ENCODE measurements at places on chromosomes 1 and 21. TPM values are rescaled to one million over a fixed set of nuclear protein-coding genes. Genes with fewer than 3 reads are reported as not detected.
A peak's percentile ranks its signal among the peaks of the same experiment; 100 is the strongest.

- peaks cover 9% of the 10 kb centered on the region for H3K36me3 ChIP-seq
- DNase-seq = no peak
- H3K27me3 ChIP-seq = no peaks in the 10 kb centered on the region
- no peaks in the 10 kb centered on the region for H3K4me1 ChIP-seq
Observed at GRCh38 chr1:201988601-201989000, 6.2 kb downstream of the RNPEP start.

GRCh38 chr1:50112193-50112592, 3.5 kb downstream of the ELAVL4 start:
- no peak overlapping the region for H3K4me3 ChIP-seq
- no peak for DNase-seq
- peaks cover 4% of the 10 kb centered on the region for H3K4me1 ChIP-seq

GRCh38 chr1:197808880-197809279, 33.6 kb upstream of the DENND1B start:
- no peak overlapping the region for H3K4me3 ChIP-seq
- H3K27ac ChIP-seq = no peak overlapping the region
- no peak for DNase-seq
- peaks cover 5% of the 10 kb centered on the region for H3K4me1 ChIP-seq

DNA sequence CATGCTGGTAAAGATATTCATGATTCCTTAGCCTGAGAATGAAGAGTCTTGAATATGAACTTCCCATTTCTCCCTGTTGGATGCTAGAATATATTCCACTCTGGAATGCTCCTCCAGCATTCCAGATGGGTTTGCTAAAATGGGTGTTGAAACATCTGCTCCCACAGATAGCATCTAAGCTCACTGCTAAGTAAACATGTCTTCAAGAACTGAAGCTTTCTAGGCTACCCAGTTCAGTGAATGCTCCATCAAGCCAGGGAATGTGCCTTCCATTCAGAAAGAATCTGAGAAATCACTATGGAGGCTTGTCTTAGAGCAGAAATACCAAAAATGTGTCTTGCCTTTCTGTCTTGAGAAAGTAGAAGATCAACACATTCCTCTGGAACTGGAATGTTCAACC, 81.1 kb downstream of the TNFSF18 start:
- no peak for DNase-seq
- no peak overlapping the region for H3K4me3 ChIP-seq
- H3K27ac ChIP-seq = no peak overlapping the region
- no peaks in the 10 kb centered on the region for H3K4me1 ChIP-seq
- 0 out of 2 replicates have a peak, but pooled peaks cover 2% of the 10 kb centered on the region for H3K27me3 ChIP-seq

DNA sequence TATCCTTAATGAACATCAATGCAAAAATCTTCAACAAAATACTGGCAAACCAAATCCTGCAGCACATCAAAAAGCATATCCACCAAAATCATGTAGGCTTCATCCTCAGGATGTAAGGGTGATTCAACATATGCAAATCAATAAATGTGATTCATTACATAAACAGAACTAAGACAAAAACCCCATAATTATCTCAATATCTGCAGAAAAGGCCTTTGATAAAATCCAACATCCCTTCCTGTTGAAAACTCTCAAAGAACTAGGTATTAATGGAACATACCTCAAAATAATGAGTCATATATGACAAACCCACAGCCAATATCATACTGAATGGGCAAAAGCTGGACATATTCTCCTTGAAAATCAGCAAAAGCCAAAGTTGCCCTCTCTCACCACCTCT, 54.6 kb upstream of the DEPDC1 start:
- no peak for DNase-seq
- H3K4me1 ChIP-seq = no peaks in the 10 kb centered on the region
- H3K4me3 ChIP-seq = no peak overlapping the region
- H3K36me3 ChIP-seq = no peaks in the 10 kb centered on the region
- no peak overlapping the region for H3K27ac ChIP-seq

The GBP7 gene
- not detected for total RNA-seq

The RAP1A gene
- 141 TPM for total RNA-seq

GRCh38 chr21:41950941-41951351, 2.9 kb downstream of the C2CD2 start:
- no peak overlapping the region for H3K27ac ChIP-seq
- H3K36me3 ChIP-seq = no peaks in the 10 kb centered on the region
- peaks cover 26% of the 10 kb centered on the region for H3K4me1 ChIP-seq
- 0 out of 2 replicates have a peak overlapping the region, but pooled peaks have one; percentile 78 for H3K4me3 ChIP-seq

The AMY1B gene
- total RNA-seq = not detected

DNA sequence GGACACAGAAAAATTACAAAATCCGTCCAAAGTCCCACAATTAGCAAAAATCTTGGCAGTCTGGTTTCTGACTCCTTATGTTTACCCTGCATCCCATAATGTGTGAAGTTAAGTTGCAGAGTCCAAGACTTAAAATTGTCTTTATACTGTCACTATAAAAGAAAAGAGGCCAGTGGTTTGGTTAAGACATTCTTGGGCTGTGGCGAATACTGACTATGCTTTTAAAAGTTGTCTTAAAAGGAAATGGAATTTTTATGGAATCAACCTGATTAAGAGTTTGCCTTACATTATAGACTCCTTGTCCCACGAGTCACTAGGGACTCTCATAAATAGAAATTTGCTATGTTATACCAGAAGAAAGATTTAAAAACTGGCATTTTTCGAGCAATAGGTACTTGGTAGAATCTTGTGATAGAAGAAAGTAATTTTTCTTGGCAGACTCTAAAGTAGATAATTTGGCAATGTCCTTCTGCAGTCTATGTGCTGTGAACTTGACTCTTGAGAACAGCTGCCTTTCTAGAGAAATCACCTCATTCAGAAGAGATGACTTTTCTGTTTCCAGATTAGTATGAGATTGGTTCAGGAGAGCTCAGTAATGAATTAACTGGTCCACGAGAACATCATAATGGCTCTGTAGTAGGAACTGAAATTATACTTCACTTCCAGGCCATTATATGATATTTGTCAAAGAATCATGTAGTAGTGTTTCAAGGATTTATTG, 31.8 kb downstream of the NTNG1 start:
- H3K36me3 ChIP-seq = no peaks in the 10 kb centered on the region
- no peaks in the 10 kb centered on the region for H3K4me1 ChIP-seq
- H3K27me3 ChIP-seq = no peaks in the 10 kb centered on the region
- no peak overlapping the region for H3K27ac ChIP-seq

DNA sequence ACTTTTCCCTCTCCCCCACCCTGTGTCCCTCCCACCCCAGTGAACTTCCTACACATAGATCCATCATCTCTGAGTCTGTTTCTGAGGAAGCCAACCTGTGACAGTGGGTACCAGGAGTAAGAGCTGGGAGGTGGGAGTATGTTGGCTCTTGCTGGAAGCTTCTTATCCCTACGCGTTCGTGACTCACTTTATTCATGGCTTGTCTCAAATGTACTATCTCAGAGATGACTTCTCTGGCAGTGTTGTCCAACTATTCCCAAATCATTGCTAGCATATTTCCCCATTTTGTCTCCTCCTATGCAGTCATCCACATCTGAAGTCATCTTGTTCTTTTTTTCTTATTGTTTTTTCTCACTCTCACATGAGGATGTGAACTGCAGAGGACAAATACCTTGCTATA, 88.0 kb downstream of the HIVEP3 start:
- H3K4me1 ChIP-seq = no peaks in the 10 kb centered on the region
- no peak overlapping the region for H3K4me3 ChIP-seq
- no peak for DNase-seq
- no peaks in the 10 kb centered on the region for H3K36me3 ChIP-seq

GRCh38 chr1:42756956-42757891, 9.6 kb downstream of the P3H1 start:
- no peak overlapping the region for H3K4me3 ChIP-seq
- no peak for DNase-seq
- H3K27ac ChIP-seq = no peak overlapping the region
- no peaks in the 10 kb centered on the region for H3K4me1 ChIP-seq

- H3K4me1 ChIP-seq = no peaks in the 10 kb centered on the region
- no peak for DNase-seq
- no peaks in the 10 kb centered on the region for H3K27me3 ChIP-seq
- H3K36me3 ChIP-seq = no peaks in the 10 kb centered on the region
Observed at GRCh38 chr1:29508458-29509107, 272.3 kb downstream of the PTPRU start.

GRCh38 chr1:217214551-217214950, 416.3 kb downstream of the GPATCH2 start:
- H3K36me3 ChIP-seq = no peaks in the 10 kb centered on the region
- DNase-seq = no peak
- H3K27ac ChIP-seq = no peak overlapping the region
- H3K4me3 ChIP-seq = no peak overlapping the region
- no peaks in the 10 kb centered on the region for H3K27me3 ChIP-seq

DNA sequence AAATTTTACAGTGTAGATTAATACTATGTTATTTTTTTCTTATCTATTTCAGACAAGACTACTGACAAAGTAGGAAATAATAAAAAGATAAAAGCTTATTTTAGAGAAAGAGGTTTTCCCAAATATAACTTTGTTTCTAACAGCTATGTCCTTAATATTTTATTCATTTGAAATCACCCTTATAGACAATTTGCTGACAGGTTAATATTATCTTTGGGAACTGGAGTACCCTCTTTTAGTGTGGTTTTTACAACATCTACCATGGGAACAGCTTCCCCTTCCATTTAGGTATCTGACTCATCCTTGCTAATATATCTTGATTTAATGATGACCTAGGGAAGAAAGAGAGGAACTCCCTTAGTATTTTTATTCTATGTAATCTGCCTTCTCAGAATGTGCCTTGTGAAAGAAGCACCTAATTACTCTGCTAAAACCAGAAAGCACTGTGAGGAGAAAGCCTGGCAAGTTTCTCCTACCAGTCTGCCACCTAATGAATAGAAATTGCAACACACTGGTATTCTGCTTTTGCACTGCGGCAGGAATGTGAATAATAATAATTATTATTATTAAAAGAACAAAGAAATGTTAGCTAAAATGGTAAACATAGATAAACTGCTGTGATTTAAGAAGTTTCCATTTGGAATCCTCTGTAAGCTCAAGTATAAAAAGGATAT, 192.8 kb downstream of the PDE4B start:
- no peaks in the 10 kb centered on the region for H3K27me3 ChIP-seq
- H3K4me3 ChIP-seq = no peak overlapping the region
- no peaks in the 10 kb centered on the region for H3K36me3 ChIP-seq
- no peak for DNase-seq
- no peak overlapping the region for H3K27ac ChIP-seq

The ENAH gene
- total RNA-seq = 0.40 TPM

DNA sequence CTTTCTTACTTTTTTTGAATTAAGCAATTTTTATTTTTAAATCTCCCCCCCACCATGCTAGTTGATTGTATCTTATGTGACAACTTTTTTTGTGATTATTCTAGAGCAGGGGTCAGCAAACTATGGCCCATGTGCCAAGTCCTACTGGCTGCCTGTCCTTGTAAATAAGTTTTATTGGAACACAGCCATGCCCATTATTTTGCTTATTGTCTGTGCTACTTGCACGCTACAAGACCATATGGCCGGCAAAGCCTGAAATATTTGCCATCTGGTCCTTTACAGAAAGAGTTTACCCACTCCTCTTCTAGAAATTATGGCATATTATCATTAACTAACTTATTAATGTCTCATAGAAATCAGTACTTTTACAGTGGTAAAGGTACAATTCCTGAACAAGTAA, 51.7 kb downstream of the AK5 start:
- H3K36me3 ChIP-seq = no peaks in the 10 kb centered on the region
- no peak overlapping the region for H3K27ac ChIP-seq
- H3K4me3 ChIP-seq = no peak overlapping the region
- no peak for DNase-seq
- H3K4me1 ChIP-seq = no peaks in the 10 kb centered on the region

DNA sequence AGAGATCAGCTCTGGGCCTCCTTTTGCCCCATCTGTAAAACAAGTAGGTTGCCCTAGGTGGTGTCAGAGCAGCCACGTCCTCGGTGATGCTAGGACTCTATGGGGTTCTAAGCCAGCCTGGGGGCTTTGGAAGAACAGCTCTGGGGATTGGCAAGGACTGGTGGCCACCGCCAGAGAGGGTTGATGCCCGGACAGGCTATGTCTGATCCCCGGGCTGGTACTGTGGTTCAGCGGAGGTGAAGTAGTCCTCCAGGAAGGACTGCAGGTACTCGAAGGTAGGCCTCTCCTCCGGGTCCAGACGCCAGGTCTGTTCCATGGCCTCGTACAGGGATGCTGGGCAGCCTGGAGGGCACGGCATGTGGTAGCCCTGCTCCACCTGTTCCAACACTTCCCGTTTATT, 8.8 kb upstream of the AHDC1 start:
- no peak overlapping the region for H3K27ac ChIP-seq
- no peak overlapping the region for H3K4me3 ChIP-seq
- H3K27me3 ChIP-seq = no peaks in the 10 kb centered on the region
- peaks cover 29% of the 10 kb centered on the region for H3K36me3 ChIP-seq
- H3K4me1 ChIP-seq = peaks cover 30% of the 10 kb centered on the region

The LCE1F gene
- not detected for total RNA-seq

DNA sequence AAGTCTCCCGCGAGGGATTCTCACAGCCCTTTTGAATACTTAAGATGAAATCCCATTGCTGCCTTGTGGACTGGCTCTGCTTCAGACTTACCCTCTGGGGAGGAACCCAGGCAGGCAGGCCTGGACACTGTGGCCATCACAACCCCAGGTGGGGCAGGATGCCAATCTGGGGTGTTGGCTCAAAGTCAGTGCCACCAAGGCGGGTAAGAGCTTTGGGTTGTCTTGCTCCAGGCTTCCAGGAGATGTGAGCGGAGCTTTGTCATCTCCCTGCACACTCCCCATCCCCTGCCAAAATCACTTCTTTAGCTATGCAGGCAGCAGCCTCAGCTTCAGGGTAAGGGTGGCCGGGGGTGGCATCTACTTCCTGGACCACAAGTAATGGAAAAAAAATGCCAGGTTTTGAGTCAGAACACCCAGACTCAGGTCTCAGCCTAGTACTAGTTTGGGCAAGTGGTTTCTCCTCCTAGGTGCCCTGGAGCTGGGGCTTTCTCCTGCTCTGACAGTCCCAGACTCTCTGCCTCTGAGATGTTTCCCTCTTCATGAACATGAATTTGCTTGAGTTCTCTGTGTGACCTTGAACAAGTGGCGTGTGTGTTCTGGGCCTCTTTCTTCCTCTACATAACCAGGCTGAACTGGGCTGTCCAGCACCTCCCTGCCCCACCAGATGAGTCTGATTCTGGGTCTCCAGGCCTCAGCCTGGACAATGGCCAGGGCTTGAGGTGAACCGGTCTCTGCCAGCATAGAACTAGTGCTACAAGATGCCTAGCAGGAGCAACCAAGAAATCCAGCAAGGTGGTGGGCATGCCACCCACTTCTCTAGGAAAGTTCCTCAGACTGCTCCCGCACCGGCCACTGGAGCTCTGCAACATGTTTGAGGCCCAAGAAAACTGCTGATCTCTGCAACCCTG, 65.4 kb downstream of the VWA5B1 start:
- no peak overlapping the region for H3K27ac ChIP-seq
- peaks cover 6% of the 10 kb centered on the region for H3K4me1 ChIP-seq
- no peaks in the 10 kb centered on the region for H3K36me3 ChIP-seq
- no peak for DNase-seq

- no peak overlapping the region for H3K27ac ChIP-seq
- H3K4me1 ChIP-seq = peaks cover 9% of the 10 kb centered on the region
- H3K27me3 ChIP-seq = no peaks in the 10 kb centered on the region
- H3K36me3 ChIP-seq = no peaks in the 10 kb centered on the region
- DNase-seq = peak; percentile 45
Observed at GRCh38 chr1:235767795-235768194, 98.9 kb downstream of the LYST start.

- H3K27ac ChIP-seq = no peak overlapping the region
- DNase-seq = no peak
- no peaks in the 10 kb centered on the region for H3K4me1 ChIP-seq
- no peaks in the 10 kb centered on the region for H3K36me3 ChIP-seq
- H3K4me3 ChIP-seq = no peak overlapping the region
- no peaks in the 10 kb centered on the region for H3K27me3 ChIP-seq
Observed at GRCh38 chr1:19938472-19938871, 15.1 kb upstream of the PLA2G2E start.

The ELK4 gene
- 70.7 TPM for total RNA-seq

The CTSE gene
- not detected for total RNA-seq

The EXO5 gene
- 6.5 TPM for total RNA-seq

The CELA3B gene
- total RNA-seq = 4.1 TPM
